ENCODE measurements at places on chromosomes 11 and 22.

DNA sequence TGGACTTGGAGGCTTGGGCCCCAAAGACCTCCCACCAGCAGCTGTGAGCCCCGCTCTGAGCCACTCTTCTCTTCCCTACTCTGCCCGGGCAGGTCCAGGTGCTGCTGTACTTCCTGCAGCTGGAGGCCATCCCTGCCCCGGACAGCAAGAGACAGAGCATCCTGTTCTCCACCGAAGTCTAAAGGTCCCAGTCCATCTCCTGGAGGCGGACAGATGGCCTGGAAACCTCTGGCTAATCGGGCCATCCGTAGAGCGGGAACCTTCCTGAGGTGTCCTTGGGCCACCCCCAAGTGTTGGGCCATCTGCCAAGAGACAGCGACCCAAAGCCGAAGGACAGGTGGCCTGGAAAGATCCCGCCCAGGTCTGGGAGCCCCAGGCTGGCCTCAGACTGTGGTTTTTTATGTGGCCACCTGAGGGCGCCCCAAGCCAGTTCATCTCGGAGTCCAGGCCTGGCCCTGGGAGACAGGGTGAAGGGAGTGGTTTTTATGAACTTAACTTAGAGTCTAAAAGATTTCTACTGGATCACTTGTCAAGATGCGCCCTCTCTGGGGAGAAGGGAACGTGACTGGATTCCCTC, 135.1 kb downstream of the BCR start:
- peak; percentile 68 for DNase-seq

DNA sequence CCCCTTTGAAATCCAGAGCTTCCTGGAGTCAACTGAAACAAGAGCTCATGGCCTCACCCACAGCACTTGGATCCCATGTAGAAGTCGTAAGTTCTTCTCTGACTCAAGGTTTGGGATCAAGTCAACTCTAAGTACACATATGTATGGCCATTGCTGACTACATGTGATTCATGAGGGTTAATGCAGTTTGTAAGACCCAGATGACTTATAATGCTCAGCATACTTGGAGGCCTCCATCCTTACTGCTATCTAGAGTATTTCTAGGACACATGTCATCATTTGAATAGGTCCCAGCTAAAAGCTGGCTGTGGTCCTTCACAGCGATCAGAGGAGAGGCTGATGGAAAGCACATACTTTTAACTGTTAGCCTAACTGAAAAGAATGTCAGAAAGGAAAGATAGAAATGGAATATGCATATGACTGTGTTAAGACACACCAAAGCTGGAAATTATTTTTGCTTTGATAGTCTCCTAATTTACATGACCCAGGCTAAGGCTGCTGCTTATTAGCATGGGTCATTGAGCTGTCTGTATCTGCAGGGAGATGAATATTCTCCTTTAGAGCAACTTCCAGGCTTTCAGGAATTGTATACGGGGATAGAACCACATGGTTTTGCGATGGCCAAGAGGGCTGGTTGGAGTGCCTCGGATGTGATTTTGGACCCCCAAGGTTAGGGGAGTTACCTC, 76.3 kb downstream of the NTM start:
- no peak for DNase-seq

DNA sequence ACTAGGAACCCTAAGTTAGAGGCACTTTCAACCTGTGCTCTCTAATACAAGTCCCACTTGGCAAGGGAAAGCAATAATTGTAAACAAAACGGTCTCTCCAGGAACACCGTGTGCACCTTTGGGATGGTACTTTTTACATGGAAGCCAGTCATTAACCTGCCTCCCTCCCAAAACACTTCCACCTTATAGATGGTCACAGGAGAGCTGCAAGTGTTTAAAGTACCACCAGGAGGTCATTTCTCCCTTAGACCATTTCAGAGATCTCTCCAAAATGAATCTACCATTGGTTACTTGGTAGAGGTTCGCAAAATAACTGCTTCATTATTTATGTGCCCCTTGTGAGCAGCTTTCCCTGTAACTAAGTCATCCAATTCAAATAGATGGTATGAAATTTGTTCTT, 375.3 kb downstream of the DYNC2H1 start:
- no peak for DNase-seq

GRCh38 chr11:93361435-93361834, 30.9 kb downstream of the DEUP1 start:
- DNase-seq = no peak

GRCh38 chr11:115208808-115209259, 295.4 kb downstream of the CADM1 start:
- DNase-seq = no peak

- no peak for DNase-seq
Observed at GRCh38 chr11:112570333-112570732, 309.7 kb upstream of the PLET1 start.

GRCh38 chr11:118212781-118213191, 12.0 kb downstream of the JAML start:
- DNase-seq = no peak

- no peak for DNase-seq
Observed at GRCh38 chr11:76771446-76772099, 11.6 kb upstream of the TSKU start.
